GM23338 (cell line): ENCODE measurements at places on chromosomes 4 and X. TPM values are rescaled to one million over a fixed set of nuclear protein-coding genes. Genes with fewer than 3 reads are reported as not detected.

Gene KIF4A
- 27.6 and 30.6 TPM in 2 replicates for total RNA-seq

DNA sequence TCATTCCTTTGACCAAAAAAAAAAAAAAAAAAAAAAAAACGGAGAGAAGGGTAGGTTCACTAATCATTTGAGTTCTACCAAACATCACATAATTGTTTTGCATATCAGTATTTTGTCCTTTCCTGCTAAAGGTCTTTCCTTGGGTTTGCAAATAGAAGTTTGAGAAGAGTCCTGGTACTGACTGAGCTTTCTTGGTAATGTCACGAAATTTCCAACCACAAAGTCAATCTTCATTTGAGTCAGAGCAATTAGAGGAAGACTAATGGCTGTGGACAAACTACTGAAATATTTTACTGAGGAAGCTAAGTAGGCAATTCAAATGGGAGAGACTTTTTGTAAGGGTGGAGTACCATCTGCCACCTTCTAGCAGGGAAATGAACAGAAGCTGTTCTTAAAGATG lies 21.7 kb upstream of the CD40LG start:
- no peak overlapping the region for H3K27ac ChIP-seq
- no peak for DNase-seq
- H3K27me3 ChIP-seq = no peaks in the 10 kb centered on the region
- H3K4me3 ChIP-seq = no peak overlapping the region
- H3K36me3 ChIP-seq = no peaks in the 10 kb centered on the region

- H3K27ac ChIP-seq = no peak overlapping the region
- H3K27me3 ChIP-seq = no peaks in the 10 kb centered on the region
- no peaks in the 10 kb centered on the region for H3K36me3 ChIP-seq
- H3K4me1 ChIP-seq = no peaks in the 10 kb centered on the region
Measured at GRCh38 chrX:21151051-21151450, 223.2 kb upstream of the CNKSR2 start.

Gene ADGRG4
- not detected in 2 replicates for total RNA-seq

GRCh38 chr4:157741642-157742041 lies 431.2 kb downstream of the GASK1B start:
- no peaks in the 10 kb centered on the region for H3K27me3 ChIP-seq
- no peak for DNase-seq
- no peaks in the 10 kb centered on the region for H3K36me3 ChIP-seq
- no peak overlapping the region for H3K4me3 ChIP-seq

DNA sequence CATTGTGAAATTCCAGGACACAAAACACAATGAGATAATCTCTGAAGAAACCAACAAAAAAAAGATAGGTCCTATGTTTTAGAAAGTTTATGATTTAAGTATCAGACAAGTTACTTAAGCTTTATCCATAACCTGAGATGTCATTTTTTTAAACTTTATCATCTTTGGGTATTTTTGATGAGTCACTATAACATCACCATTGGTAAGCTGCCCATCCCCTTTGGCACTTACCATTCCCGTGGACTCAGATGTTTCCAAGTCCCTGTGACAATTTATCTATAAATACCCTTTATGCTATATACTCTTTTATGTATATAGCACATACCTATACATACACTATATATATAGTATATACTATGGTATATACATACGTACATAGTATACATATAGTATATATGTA lies 198.9 kb upstream of the GEMIN8 start:
- no peaks in the 10 kb centered on the region for H3K36me3 ChIP-seq
- H3K4me1 ChIP-seq = no peaks in the 10 kb centered on the region
- no peaks in the 10 kb centered on the region for H3K27me3 ChIP-seq
- H3K27ac ChIP-seq = no peak overlapping the region
- H3K4me3 ChIP-seq = no peak overlapping the region

DNA sequence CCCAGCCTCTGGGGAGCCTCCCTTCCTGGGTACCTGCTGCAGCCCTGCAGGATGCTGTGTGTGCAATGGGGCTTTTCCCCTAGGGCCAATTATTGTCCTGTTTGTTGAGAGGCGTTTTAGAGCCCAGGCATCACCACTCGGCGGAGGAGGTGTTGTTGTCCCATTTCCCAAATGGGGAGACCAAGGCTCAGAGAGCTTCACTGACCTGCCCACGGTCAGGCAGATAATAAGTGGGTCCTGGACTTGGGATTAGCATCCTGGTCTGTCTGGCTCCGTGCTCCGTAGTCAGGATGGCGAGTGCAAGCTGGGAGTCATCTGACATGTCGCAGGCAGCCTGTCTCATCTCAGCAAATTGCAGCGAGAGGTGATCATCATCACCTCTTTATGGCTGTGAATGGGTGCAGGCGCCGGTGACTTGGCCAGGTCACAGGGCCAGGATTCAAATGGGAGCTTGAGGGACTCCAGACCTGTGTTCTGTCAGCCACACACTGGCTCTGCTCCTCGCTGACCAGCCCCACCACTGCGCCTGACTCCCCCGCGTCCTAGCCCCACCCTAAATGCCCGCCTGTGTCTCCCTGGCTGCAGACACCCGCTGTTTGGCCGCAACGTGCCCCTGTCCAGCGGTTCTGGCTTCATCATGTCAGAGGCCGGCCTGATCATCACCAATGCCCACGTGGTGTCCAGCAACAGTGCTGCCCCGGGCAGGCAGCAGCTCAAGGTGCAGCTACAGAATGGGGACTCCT lies 16.6 kb downstream of the HTRA3 start:
- no peaks in the 10 kb centered on the region for H3K4me1 ChIP-seq
- H3K27me3 ChIP-seq = no peaks in the 10 kb centered on the region
- no peaks in the 10 kb centered on the region for H3K36me3 ChIP-seq

- H3K4me1 ChIP-seq = peaks cover 30% of the 10 kb centered on the region
- H3K36me3 ChIP-seq = no peaks in the 10 kb centered on the region
- peak; percentile 79 for DNase-seq
Measured at GRCh38 chr4:10456595-10457254, 501 bp downstream of the ZNF518B start.

GRCh38 chr4:2510351-2511259 lies 25.8 kb upstream of the FAM193A start:
- H3K4me3 ChIP-seq = no peak overlapping the region
- peaks cover 29% of the 10 kb centered on the region for H3K36me3 ChIP-seq
- no peaks in the 10 kb centered on the region for H3K4me1 ChIP-seq
- no peak overlapping the region for H3K27ac ChIP-seq
- no peak for DNase-seq
- no peaks in the 10 kb centered on the region for H3K27me3 ChIP-seq

- H3K4me1 ChIP-seq = no peaks in the 10 kb centered on the region
- H3K36me3 ChIP-seq = no peaks in the 10 kb centered on the region
- DNase-seq = no peak
- no peak overlapping the region for H3K4me3 ChIP-seq
- no peaks in the 10 kb centered on the region for H3K27me3 ChIP-seq
Measured at GRCh38 chrX:39115166-39115565, 313.9 kb downstream of the MID1IP1 start.

- no peak for DNase-seq
- H3K4me3 ChIP-seq = no peak overlapping the region
- H3K27ac ChIP-seq = no peak overlapping the region
- peaks cover 4% of the 10 kb centered on the region; the same call in 1 of the 2 replicates for H3K36me3 ChIP-seq
Measured at GRCh38 chr4:185958094-185958747, 110.7 kb upstream of the TLR3 start.

Gene UCP1
- 0.21 TPM in 1 of 2 replicates, not detected in the other for total RNA-seq

Gene TIGD4
- 1.7 and 2.8 TPM in 2 replicates for total RNA-seq

Gene SPACA5
- total RNA-seq = not detected in 2 replicates

- H3K4me3 ChIP-seq = no peak overlapping the region
- DNase-seq = no peak
- H3K36me3 ChIP-seq = no peaks in the 10 kb centered on the region
- H3K4me1 ChIP-seq = no peaks in the 10 kb centered on the region
- H3K27ac ChIP-seq = no peak overlapping the region
- H3K27me3 ChIP-seq = no peaks in the 10 kb centered on the region
Measured at GRCh38 chrX:156002507-156002906, 5.0 kb downstream of the IL9R start.

- no peak overlapping the region for H3K4me3 ChIP-seq
- no peaks in the 10 kb centered on the region; the same call in 1 of the 2 replicates for H3K36me3 ChIP-seq
- no peak for DNase-seq
- H3K27ac ChIP-seq = no peak overlapping the region
- H3K27me3 ChIP-seq = no peaks in the 10 kb centered on the region
- H3K4me1 ChIP-seq = no peaks in the 10 kb centered on the region; the same call in 1 of the 2 replicates
Measured at GRCh38 chr4:15965325-15965724, 2.4 kb upstream of the FGFBP2 start.

- no peaks in the 10 kb centered on the region for H3K27me3 ChIP-seq
- H3K4me3 ChIP-seq = no peak overlapping the region
- no peaks in the 10 kb centered on the region for H3K4me1 ChIP-seq
Measured at GRCh38 chr4:70583952-70584834, 7.9 kb upstream of the AMBN start.

GRCh38 chr4:5730993-5731990 lies 20.3 kb downstream of the EVC start:
- DNase-seq = no peak
- no peaks in the 10 kb centered on the region for H3K4me1 ChIP-seq
- H3K27ac ChIP-seq = no peak overlapping the region

GRCh38 chr4:86670756-86671155 lies 76.6 kb downstream of the PTPN13 start:
- H3K4me1 ChIP-seq = no peaks in the 10 kb centered on the region
- H3K27ac ChIP-seq = no peak overlapping the region
- H3K4me3 ChIP-seq = no peak overlapping the region
- no peak for DNase-seq
- H3K36me3 ChIP-seq = 0 out of 2 replicates have a peak, but pooled peaks cover 5% of the 10 kb centered on the region

Gene RLIM
- 34.1 and 40.1 TPM in 2 replicates for total RNA-seq

Gene DNAAF6
- total RNA-seq = not detected in 2 replicates

DNA sequence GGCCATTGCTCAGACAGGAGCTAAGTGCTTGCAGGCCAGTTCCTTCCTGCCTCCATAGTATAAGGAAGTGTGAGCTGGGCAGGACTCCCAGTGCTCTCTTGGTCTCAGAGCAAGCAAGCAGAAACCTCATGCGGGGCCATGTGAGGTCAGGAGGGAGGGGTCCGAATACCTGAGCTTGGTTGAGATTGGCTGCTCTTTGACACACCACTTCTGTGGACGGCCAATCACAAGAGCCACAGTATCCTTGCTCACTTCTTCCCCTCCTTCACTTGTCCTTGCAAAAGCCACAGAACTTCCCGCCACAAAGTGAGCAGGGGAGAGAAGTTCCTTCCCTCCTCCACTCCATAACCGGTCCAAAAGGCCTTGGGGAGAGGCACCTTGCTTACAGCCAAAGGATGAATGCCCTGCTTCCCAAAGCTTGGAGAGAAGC lies 56.7 kb downstream of the PRPS1 start:
- H3K27me3 ChIP-seq = no peaks in the 10 kb centered on the region
- peak; percentile 36 for DNase-seq
- no peaks in the 10 kb centered on the region for H3K4me1 ChIP-seq
- no peak overlapping the region for H3K27ac ChIP-seq
- H3K4me3 ChIP-seq = no peak overlapping the region

DNA sequence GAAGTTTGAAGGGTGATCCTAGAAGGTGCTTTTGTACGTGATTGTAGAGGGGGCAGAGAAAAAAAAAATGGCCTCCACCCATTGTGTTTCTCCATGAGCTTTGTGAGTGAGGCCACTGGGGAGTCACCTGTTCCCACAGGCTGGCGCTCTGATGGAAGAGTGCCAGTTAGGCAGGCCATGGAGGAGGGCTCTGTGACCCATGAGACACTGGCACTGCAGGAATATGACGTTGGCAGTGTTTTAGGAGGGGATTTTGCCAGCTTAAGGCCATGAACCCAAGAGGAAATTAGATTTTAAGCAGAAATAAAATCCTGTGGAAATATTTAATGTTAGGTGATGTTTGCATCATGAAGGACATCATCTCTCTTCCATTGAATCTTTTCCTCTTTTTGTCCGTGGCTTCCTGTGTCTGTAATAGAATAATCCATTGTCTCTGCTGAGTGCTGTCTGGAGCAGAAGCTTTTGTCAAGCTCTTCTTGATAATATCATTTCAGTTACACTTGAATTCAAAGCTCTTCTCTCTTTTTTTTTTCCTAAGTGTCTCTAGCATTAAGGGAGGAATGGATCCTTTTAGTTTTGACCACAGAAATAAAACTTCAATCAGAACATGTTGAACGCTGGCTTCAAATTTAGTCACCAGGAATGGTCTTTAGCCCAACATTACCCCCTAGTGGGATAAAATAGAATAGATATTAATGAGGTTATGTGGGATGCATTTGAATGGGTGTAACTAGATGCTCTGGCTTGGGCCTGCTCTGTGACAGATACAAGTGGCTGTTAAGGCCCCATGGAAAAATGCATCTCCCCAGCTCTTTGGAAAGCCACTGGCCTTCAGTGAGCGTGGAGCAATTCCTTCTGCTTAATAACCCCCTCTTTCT lies 41.0 kb upstream of the UCP1 start:
- no peaks in the 10 kb centered on the region for H3K27me3 ChIP-seq
- H3K4me1 ChIP-seq = peaks cover 10% of the 10 kb centered on the region
- H3K36me3 ChIP-seq = no peaks in the 10 kb centered on the region
- no peak overlapping the region for H3K27ac ChIP-seq

- peak within 1 kb of the TSS; percentile 68 for H3K4me3 ChIP-seq
- no peaks in the 10 kb centered on the region; the same call in 1 of the 2 replicates for H3K4me1 ChIP-seq
- peak; percentile 65 for DNase-seq
- no peaks in the 10 kb centered on the region for H3K27me3 ChIP-seq
- H3K27ac ChIP-seq = peak within 1 kb of the TSS; percentile 86; the same call in 1 of the 2 replicates
Measured at GRCh38 chrX:101550362-101550750, at the start of gene ARMCX1. ARMCX1 (plus strand) TSS chrX:101550547; CDS start chrX:101552931, 2,384 bp downstream.

GRCh38 chr4:168095776-168096406 lies 3.6 kb downstream of the ANXA10 start:
- no peaks in the 10 kb centered on the region for H3K36me3 ChIP-seq
- H3K4me3 ChIP-seq = no peak overlapping the region
- H3K27ac ChIP-seq = no peak overlapping the region
